ENCODE measurements at places on chromosomes 12 and 14. TPM values are rescaled to one million over a fixed set of nuclear protein-coding genes. Genes with fewer than 3 reads are reported as not detected.

DNA sequence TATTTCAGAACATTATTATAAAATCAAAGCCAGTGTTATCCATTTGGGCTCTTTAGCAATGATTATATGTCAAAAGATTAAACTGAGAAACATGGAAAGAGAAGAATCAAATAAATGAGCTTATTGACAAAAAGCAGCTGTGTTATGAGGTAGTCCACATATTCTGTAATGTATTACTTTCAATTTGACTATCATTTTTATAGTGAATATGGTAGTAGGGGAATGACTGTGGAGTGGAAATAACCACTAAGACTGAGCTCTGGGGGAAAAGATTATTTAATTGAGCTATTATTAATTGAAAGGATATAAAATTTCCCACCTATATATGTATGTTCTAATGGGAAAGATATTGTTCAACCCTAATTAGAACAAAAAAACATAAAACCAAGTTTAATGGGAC is 381.3 kb downstream of the TMTC2 start:
- no peak for DNase-seq

- no peak for DNase-seq
Measured at GRCh38 chr14:40123816-40124215, 691.6 kb upstream of the FBXO33 start.

GRCh38 chr14:68215629-68216028 is 396.1 kb downstream of the RAD51B start:
- no peak for DNase-seq

- DNase-seq = no peak
Measured at GRCh38 chr14:34203251-34203722, 252.4 kb upstream of the EGLN3 start.

GRCh38 chr14:101497684-101498525 is 63.4 kb upstream of the DIO3 start:
- no peak for DNase-seq

GRCh38 chr12:132341318-132342050 is 12.1 kb upstream of the GALNT9 start:
- no peak for DNase-seq

- no peak for DNase-seq
Measured at GRCh38 chr12:121613462-121613861, 12.9 kb upstream of the ORAI1 start.

GRCh38 chr12:78645956-78646355 is 218.6 kb upstream of the SYT1 start:
- no peak for DNase-seq

DNA sequence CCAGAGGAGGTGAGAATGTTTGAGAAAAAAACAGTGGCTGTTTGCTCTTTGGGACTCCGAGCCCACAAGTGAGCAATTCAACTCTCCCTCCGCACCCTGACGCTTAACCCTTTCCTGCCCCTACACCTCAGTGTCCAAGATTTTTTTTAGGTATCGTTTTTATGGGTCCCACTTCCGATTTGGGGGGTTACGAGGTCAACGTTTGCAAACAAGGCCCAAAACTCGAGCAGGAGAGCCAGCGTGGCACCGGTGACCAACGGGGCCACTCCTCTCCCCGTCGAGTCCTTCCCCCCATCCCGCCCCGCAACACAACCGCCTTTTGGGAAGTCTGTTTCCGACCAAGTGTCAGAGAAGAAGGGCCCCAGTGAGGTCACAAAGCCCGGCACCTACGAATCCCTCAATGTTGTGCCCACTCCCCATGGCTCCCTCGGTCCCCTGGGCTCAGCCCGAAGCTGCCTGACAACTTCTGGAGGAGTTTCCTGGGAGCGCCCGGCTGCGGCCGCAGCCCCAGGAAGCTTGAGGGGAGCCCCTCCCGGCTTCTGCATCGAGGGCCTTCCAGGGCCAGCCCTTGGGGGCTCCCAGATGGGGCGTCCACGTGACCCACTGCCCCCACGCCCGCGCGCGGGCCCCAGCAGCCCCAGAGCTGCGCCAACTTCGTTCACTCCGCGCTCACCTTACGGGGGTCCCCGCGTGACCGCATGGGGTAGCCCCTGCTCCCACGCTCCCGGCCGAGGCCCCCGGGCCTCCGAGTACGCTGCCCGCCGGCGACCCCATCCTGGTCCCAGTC is 1.2 kb downstream of the CDK2AP1 start:
- no peak for DNase-seq

DNA sequence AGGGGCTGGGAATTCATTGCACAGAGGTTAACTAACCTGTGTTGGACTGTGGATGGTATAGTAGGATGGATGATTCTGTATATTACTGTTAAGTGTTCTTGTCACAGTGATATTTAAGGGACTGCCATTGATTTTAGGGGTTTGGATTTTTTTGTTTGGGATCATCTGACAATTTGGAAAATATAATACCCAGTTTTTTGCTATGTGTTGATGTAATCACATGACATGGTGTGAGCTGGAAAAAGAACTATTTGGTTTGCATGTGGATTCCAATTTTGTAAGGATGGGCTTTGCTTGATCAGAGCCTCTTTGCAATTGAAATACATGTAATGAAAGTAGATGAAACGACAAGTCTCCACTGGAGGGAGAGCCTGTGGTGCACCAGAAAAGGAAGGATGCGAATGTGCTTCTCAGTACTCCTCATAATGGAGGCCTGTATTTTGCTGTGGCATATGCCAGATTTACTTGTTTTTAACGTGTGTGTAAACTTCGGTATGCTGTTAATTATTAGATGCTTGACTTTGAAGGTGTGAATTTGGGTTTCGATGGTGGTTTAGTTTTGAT is 2.7 kb downstream of the DYRK2 start:
- peak; percentile 16 for DNase-seq

GRCh38 chr12:125161712-125162022 is 96.4 kb downstream of the AACS start:
- DNase-seq = no peak

DNA sequence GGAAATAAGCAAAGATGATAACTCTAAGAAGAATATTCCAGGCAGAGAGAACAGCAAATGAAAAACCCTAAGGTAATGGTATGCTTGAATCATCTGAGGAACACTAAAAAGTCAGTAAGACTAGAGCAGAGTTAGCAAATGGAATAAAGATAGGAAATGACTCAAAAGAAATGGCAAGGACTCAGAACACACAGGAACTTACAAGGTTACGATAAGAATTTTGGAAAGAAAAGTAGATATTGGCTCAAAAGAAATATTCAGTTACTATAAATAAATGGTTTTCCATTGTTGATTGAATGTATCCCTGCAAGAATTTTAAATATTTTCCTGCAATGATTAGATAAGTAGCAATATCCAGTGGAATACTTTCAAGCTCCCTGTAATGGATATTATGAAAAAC is 705.8 kb downstream of the C12orf50 start:
- no peak for DNase-seq

GRCh38 chr14:46581036-46581671 is 70.4 kb downstream of the RPL10L start:
- DNase-seq = no peak

- DNase-seq = no peak
Measured at GRCh38 chr12:109721276-109721675, 7.7 kb downstream of the FAM222A start.

GRCh38 chr14:99722741-99723140 is 38.6 kb downstream of the CYP46A1 start:
- DNase-seq = no peak

- no peak for DNase-seq
Measured at GRCh38 chr12:59149995-59150642, 229.8 kb upstream of the LRIG3 start.

DNA sequence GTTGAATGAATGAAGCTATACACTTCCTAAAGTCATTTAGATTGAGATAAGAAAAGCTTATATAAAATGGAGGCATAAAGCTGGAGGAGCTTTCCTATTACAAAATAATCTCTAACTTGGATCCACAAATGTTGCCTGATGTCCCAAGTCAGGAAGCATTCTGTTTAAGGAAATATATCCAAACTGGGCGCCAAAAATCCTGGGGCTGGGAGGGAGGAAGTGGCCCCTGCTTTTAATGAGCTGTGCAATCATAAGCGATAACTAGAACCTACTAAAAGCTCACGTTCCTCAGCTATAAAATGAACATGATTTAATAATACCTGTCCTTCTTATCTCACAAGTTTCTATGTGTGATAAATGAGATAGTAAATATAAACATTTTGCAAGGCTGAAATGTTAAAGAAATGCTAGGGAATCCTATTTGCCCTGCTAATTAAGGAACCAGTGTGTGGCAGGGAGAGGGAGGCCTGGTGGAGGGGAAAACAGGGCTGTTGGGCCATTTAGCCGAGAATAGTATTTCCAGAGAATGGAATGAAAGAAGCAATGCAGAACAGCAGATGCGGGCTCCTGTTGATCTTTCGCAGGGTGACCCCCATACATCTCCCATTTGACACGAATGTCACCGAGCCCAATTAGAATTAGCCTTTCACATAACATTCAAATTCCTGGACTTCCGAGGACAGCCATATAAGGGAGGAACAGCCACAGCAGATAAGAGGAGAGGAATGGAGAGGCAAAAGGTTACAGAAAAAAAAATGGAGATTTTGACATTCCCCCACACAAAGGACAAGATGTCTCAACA is 25.9 kb downstream of the DUSP6 start:
- DNase-seq = no peak

GRCh38 chr14:35441160-35441559 is 36.6 kb upstream of the NFKBIA start:
- DNase-seq = no peak

DNA sequence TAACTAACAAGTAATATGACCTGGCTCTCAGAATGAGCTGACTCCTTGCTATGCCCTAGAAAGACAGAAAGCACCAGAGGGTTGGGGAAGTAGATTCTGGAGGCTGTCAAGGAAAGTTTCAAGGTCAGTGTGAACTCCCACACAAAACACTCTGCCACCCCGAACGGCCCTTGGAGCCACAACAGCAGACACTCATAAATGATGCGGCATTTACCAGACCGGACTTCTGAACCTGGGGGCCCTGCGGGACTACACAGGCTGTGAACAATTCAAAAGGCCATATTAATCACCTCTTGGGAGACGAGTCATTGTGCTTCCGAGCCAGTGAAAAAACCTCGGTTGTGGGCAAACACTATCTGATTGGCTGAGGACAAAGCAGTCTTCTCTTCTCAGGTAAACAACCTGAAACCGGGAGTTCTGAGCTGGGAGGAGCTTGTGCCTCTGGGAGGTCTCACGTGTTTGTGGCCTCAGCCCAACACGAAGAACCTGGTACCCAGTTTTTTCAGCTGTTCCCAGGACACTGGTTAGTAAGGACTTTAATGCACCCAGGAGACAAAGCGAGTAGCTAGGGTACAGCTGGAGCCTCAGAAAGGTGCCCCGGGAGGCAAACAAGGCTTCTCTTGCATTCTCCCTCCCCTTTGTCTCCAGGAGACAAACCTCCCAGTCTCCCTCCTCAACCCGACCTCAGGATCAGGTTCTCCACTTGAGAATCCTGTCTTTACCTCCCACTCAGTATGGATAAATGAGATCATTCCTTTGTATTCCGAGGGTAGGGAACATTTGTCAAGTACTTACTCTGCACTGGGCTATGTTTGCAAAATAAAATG is 35.3 kb downstream of the VWF start:
- no peak for DNase-seq

DNA sequence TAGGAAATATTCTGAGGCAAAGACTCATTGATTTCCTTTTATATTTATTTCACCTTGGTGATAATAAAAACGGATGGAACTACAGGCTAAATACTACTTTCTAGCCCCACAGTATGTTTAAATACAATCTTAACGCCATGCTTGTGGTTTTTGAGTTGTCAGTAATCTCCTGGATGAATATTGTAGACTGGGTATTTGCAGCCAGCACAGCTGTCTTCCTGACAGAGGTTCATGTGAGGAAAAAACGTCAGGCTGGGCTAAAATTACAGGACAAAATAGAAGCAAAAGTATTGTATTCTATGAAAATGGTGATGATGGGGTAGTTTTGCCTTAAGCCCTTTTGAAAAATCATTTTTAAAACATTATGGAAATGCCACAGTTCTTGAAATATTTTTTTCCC is 140.9 kb downstream of the CCDC91 start:
- DNase-seq = no peak

DNA sequence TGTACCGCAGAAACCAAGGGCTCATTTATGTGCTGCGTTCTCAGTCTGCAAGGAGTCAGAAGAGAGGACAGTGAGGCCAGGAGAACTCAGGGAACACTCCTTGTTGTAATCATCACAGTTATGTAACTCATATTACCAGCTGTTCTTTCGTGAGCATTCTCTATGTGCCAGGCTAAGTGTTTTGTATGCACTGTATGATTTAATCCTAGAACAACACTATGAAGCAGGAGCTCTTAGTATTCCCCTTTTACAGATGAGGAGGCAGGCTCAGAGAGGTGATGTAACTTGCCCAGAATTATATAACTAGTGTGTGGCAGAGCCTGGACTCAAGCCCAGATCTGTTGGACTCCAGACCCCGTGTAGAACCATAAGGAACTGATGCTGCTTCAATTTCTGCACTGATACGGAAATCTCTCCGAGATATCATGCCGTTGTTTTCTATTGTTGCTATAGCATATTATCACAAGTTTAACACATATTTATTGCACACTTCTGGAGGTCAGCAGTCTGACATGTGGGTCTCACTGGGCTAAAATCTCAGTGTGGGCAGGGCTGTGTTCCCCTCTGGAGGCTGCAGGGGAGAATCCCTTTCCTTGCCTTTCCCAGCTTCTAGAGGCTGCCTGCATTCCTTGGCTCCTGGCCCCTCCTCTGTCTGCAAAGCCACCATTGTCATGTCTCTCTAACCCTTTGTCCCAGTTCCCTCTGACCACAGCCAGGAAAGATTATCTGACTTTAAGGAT is 16.3 kb upstream of the CD9 start:
- no peak for DNase-seq

- no peak for DNase-seq
Measured at GRCh38 chr12:111204788-111205241, 164.1 kb downstream of the PHETA1 start.

GRCh38 chr14:104317975-104318557 is 179.7 kb downstream of the KIF26A start:
- no peak for DNase-seq

RNASE3 gene
- not detected for total RNA-seq

CARMIL3 gene
- total RNA-seq = 1.8 TPM

ESPL1 gene
- total RNA-seq = 19.9 TPM

IGF1 gene
- total RNA-seq = 0.33 TPM

KRT79 gene
- 0.10 TPM for total RNA-seq

CISTR gene
- not detected for total RNA-seq

CCDC196 gene
- total RNA-seq = not detected

DNAJC22 gene
- total RNA-seq = not detected

PRPH gene
- not detected for total RNA-seq

TEX22 gene
- 0.71 TPM for total RNA-seq

KCNC2 gene
- total RNA-seq = not detected

JPH4 gene
- 0.13 TPM for total RNA-seq

CFAP251 gene
- total RNA-seq = 0.46 TPM

PMCH gene
- not detected for total RNA-seq

Data from activated T-cell treated with anti-CD3 and anti-CD28 coated beads, Interleukin-2, amount 50 U/mL, for 4 hours (primary cell).